Fibroblast of villous mesenchyme (primary cell): ENCODE measurements at places on chromosomes 1 and 21. TPM values are rescaled to one million over a fixed set of nuclear protein-coding genes. Genes with fewer than 3 reads are reported as not detected.

DNA sequence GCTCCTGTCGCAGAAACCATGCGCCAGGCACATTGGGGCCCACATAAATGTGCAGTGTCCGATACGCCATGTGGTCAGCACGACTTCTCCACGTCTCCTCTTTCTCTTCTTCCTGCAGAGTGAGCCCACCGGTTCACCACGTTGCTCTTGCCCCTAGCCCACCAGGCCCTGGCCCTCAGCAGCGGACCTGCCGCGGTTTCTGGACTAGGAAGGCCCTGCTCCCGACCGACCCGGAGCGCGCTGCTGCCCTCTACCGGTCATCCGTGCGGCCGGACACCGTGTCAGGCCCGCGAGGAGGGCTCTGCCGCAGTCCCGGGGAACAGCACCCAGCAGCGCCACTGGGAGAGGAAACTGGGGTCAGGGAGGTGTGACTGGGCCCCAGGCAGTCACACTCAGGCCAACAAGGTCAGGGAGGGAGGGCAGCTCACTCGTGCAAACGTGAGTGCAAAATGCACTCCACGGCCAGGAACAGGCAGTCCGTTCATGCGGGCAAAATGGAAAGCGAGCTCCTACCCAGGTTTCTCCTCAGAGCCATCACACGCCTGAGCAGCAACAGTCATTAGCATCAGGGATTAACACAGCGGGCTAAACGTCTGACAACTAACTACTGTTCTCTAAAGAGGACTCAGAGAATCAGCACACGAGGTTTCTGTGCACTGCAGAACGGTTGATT, 13.7 kb downstream of the TLR5 start:
- peak; percentile 38 for DNase-seq

GRCh38 chr1:116951200-116951935, 41.7 kb downstream of the PTGFRN start:
- DNase-seq, result peak; percentile 33

DNA sequence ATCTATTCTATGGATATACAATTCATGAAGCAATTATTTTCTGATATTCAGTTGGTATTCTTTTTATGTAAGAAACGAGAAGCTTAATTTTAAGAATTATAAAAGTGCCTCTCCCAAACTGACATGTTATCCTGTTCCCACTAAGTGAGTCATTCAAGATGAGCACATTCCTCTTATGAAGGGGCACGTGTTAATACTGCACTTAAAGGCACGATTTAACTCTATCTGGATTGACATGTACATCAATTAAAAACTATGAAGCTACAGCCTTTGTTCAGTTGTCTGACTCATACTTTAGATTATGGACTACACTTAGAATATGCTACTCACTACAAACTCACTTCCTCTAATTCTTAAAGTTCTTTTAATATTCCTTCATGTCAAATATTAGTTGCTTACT, 111.6 kb downstream of the CYYR1 start:
- DNase-seq, result no peak

GRCh38 chr1:180623579-180624347, 8.1 kb upstream of the XPR1 start:
- DNase-seq, result peak; percentile 84

DNA sequence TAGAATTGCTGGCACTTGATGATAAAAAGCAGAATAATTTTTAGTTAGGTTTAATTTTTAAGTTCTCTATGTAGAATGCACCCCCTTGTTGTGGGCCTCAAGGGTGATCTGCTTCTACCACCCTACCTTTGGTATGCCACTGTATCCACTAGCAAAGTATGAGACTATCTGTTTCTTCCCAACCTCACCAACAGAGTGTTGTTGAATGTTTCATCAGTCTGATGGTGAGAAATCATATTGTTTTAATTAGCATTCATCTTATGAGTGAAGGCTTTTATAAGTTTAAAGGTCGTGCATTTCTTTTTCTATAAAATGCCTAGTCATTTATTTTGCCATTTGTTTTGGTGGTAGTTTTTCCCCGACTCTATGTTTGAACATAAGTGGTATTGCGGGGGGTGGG, 141.0 kb downstream of the MAGI3 start:
- no peak for DNase-seq

GRCh38 chr1:116289193-116289592, 83.9 kb upstream of the ATP1A1 start:
- no peak for DNase-seq

The CD1E gene
- not detected in 2 replicates for total RNA-seq

The RNASEL gene
- total RNA-seq, result 4.5 and 9.1 TPM in 2 replicates
